Karpas-422 (cell line): ENCODE measurements at places on chromosomes 7 and 10.

DNA sequence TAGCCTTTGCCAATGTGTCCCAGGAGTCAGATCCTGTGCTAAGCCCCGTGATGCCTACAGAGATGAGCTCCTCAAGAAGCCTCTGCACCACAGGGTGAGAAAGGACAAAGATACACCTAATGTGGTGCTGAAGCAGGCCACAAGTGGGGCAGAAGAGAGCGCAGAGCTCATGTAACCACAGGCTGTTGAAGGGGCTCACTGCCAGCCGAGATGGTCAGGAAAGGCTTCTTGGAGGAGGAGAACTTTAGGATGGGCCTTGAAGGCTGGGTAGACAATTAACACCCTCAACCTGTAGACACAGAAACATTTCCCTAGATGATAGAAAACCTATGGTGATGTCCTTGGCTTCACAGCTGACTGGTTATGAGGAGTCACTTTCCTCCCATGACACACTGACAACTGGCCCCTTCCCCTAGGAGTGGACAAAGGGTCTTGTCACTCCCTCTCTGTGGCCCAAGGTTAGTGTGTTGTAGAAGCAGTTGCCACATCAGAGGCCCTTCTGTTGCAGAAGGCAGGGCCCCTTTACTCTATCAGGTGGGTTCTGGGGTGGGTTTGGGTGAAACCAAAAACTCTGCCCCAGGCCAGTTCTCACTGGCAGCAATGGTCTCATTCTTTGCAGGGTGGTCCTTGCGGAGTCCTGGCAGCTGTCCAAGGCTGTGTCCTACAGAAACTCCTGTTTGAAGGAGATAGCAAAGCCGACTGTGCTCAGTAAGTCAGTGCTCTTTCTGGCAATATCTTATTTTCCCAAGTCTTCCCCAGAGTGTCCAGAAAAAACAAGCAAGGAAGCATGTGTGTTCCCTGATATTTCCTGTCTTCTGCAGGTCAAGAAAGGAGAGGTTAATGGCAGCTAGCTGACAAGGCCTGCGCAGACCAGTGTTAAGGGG is 69.2 kb downstream of the MINDY4 start:
- no peak for DNase-seq

- no peak for DNase-seq
Observed at GRCh38 chr7:155268211-155268610, 29.5 kb upstream of the INSIG1 start.

- no peak for DNase-seq
Observed at GRCh38 chr10:90179696-90180407, 478.5 kb downstream of the KIF20B start.

DNA sequence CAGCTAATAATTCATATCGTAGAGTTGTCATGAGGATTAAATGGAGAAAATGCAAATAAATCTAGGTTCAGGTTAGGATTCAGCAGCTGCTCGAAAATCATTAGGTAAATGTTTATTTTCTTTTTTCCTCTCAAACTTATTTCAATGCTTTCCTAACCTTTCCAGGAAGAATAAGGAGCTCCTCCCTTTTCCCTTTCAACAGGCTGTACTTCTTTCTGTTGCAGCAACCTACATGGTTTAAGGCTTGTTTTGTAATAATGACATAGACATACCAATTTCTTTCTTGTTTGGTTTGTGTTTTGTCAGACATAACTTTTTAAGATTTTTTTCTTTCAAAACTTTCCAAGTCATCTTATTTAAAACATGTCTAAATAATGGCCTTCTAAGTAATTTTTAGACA is 18.2 kb downstream of the GPR141 start:
- DNase-seq = no peak

DNA sequence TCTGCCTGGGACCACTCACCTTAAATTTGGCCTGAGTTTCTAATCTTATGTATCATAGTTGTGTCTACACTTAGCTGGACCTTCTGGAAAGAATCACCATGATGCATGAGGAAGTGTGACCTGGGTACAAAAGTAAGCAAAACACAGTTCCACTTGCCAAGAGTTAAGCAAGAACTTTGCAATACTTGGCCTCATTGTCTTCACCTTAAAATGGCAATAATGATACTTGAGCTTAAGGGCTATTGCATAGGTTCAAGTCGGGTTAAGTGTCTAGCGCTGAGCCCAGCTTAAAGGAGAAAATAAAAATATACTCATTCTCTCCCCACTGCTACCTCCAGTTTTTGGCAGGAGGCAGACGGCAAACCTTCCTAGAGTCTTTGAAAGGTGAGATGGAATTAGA is 133.9 kb upstream of the BMPER start:
- no peak for DNase-seq

DNA sequence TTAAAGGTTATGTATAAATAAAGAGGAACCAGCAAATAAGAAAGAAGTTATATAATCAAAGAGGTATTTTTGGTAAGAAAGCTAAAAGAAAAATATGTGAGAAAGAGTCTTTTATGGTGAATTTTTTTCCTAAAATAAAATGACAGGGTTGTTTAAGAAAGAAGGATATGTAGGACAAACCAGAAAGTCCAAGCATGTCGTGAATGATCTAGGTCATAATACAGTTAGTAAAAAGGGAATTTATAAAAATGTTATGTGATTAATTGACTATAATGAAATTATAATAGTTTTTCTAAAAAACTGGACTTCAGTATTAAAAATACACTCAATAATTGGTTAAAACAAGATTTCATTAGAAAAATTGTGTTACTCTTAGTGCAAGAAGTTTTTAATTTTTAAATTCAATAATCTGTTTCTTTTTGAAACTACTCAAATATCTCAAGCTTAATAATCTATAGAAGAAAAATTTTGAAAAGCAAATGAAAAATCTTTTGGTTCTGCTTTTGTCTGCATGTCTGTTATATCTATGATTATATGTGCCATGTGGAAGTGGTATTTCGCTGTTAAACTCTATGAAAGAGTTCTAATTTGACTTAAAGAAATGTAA is 23.3 kb downstream of the AVL9 start:
- peak; percentile 71 for DNase-seq

- no peak for DNase-seq
Observed at GRCh38 chr7:155524018-155524556, 22.3 kb downstream of the CNPY1 start.
